Choroid plexus epithelial cell (primary cell): ENCODE measurements at places on chromosomes 7 and 10.

DNA sequence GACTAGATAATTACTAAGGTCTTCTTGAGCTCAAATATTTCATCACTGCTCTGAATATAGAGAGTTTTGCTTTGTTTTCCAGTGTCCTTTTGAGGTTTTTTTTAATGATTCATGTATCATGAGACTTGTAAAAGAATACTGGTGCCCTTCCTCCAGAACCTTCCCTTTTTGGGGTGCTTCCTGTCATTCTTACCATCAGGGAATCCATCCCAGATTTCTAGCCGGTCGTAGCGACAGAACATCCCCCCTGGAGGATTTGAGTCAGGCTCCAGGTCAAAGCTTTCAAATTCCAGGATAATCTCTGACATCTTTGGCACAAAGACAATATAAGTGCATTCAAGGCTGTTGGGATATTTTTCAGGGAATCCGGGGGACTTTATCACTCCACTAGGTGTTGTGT is 71.0 kb downstream of the NRP1 start:
- peak; percentile 71 for DNase-seq

- peak; percentile 17 for DNase-seq
Measured at GRCh38 chr7:66696774-66697191, 43.8 kb upstream of the RABGEF1 start.

DNA sequence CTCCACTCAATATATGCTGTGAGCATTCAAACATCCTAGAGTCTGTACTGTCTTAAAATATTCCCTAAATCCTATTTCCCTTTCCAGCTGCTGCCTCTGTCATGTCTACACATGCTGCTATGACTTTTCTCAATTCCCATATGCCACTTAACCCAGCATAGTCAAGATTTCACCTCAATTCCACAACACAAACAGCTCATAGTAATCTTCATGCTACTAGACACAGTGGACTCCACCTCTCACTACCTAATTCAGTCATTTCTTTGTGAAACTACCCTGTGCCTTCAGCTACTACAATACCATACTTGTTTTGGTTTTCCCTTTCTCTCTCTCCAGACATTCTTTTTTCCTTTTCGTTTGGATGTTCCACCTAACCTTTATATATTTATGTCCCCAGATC is 45.5 kb downstream of the GSAP start:
- DNase-seq: no peak

- no peak for DNase-seq
Measured at GRCh38 chr7:22635349-22635748, 91.7 kb upstream of the IL6 start.

DNA sequence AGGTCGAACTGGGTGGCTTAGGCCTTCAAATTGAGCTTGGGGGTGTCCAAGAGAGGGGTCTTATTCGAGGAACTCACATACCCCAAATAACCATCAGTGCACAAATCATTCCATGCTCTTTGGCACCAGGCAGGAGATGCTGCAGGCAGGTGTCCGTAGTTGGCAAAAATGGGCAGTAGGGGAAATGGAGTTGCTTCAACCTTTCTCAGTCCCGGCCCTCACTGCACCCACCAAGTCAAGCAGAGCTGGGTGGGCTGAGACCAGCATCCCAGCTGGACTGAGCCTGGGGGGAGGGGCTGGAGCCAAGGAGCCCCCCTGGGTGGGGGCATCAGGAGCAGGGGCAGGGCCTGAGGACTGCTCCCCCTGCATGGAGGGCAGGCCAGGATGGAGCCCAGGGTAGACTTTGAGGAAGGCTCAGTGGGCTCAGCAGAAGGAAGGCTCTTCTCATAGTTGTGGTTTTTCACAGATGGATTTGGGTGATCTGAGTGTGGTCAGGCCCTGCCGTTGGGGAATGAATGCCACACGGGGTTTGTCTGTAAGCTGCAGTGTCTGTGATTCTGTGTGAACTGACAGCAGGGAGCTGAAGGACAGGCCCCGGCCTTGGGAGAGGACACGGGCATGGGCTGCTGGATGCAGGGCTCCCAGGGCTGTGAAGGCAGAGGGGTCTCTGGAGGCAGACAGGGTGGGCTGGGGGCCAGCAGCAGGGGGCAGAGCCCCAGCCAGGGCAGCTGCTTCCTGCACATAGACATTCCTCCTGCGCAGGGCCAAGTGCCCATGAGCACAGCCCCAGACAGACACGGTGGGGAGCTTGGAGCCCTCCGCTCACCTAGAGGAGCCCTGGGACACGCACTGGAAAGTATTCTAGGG is 144.5 kb downstream of the ADCY1 start:
- peak; percentile 24 for DNase-seq
